ENCODE measurements at places on chromosomes 6 and 20. TPM values are rescaled to one million over a fixed set of nuclear protein-coding genes. Genes with fewer than 3 reads are reported as not detected.

FOXC1 gene
- total RNA-seq, result 1.3 TPM

GRCh38 chr6:80015839-80016435, 11.5 kb downstream of the TTK start:
- no peak for DNase-seq
- H3K27me3 ChIP-seq, result no peaks in the 10 kb centered on the region
- H3K27ac ChIP-seq, result no peak overlapping the region
- H3K4me3 ChIP-seq, result no peak overlapping the region
- no peaks in the 10 kb centered on the region for H3K4me1 ChIP-seq
- H3K36me3 ChIP-seq, result 0 out of 2 replicates have a peak, but pooled peaks cover 1% of the 10 kb centered on the region

DNA sequence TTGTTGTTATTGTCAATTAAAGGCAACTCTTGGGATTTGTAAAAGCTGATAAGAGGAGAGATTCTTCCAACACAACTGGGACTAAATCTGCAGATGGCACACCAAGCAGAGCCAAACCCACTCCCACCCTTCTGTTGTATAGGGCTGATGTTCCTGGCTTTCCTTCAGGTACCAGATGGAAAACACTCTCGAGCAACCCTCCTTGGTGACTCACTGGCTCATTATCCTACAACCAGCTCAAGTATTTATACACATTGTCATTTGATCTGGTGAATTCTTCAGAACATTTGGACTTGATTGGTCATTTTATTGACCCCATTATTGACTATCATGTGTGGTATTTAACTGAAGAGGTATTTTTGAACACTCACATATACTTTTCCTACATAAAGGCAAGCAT, 190.3 kb upstream of the PCSK2 start:
- H3K36me3 ChIP-seq, result no peaks in the 10 kb centered on the region
- no peak overlapping the region for H3K27ac ChIP-seq
- H3K4me1 ChIP-seq, result peaks cover 2% of the 10 kb centered on the region
- no peak overlapping the region for H3K4me3 ChIP-seq
- DNase-seq, result peak; percentile 58
- H3K27me3 ChIP-seq, result peaks cover 7% of the 10 kb centered on the region

DNA sequence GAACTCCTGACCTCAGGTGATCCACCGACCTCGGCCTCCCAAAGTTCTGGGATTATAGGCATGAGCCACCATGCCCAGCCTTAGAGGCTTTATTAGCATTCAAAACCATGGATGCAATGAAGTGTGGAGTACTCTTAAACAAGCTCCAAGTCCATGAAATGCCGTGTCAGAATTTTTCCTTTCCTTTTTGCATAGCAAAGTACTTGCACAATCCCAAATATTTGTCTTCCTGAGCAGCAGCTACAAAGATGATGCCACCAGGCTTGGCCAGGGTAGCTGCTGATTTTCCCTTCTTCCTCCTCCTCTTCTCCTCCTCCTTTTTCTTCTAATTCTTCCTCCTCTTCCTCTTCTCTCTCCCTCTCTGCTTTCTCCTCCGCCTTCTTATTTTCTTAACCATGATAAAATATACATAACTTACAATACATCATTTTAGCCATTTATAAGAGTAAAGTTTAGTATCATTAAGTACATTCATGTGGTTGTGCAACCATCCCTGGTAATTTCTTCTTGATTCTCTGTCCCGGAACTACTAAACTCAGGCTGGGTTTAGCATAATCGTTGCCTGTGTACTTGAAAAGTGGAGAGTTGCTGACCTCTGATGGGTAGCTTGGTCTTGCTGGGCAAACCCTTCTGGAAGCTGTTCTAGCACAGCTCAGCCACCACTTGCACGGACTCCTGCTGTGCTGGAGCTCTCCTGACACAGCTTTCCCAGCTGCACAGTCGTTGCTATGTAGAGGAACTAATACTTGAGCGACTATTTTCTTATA, 20.3 kb downstream of the MUCL3 start:
- H3K27me3 ChIP-seq, result peaks cover 51% of the 10 kb centered on the region
- H3K4me3 ChIP-seq, result no peak overlapping the region
- DNase-seq, result peak; percentile 23
- H3K36me3 ChIP-seq, result no peaks in the 10 kb centered on the region
- H3K4me1 ChIP-seq, result no peaks in the 10 kb centered on the region

- no peak for DNase-seq
- peaks cover 20% of the 10 kb centered on the region for H3K4me1 ChIP-seq
- no peak overlapping the region for H3K4me3 ChIP-seq
- H3K27me3 ChIP-seq, result no peaks in the 10 kb centered on the region
Measured at GRCh38 chr20:43961541-43962471, 47.2 kb downstream of the TOX2 start.

OPRM1 gene
- not detected for total RNA-seq

DNA sequence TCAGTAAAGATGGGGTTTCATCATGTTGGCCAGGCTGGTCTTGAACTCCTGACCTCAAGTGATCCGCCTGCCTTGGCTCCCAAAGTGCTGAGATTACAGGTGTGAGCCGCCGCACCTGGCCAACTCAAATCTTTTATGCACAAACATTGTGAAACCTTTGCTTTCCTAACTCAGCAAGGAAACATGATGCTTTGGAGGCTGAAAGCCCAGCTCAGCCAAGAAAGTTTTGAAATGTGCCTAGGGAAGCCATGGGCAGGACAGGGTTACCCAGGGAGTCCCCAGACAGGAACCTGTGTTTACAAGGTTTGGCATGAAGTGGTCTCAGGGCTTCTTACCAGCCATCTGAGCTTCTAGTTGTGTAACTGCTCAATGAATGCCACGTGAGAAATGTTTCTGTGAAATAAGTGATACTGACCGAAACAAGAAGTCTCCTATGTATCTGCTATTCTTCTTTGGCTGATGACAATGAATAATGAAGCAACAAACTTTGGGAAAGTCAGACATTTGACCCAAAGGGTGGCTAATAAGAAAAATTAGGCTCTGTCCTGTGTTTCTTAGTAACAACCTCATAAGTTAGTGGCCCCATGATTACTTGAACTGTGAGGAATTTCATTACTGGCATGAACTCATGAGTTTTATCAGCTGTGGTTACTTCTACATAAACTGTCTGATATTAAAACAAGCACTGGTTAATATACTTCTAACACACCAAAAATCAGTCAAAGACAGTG, 163.5 kb downstream of the KIF6 start:
- DNase-seq, result no peak
- no peaks in the 10 kb centered on the region for H3K27me3 ChIP-seq
- no peaks in the 10 kb centered on the region for H3K36me3 ChIP-seq
- no peak overlapping the region for H3K4me3 ChIP-seq

DNA sequence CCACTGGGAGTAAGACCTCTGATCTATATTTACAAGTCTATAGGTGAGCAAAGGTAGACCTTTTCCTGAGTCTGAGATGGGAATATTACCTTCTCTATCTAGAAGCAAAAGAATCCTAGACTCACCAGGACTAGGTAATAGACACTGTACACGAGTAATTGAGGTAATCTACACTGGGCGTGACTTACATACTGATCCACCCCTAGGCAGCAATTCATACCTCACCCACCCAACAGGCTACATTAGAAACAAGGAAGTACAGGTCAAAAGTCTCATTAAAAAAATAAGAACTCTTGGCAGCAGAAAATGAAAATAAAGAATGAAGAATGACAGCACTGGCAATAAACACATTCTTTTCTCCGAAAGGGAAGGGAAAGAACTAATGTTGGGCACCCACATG, 7.6 kb downstream of the CSNK2A1 start:
- no peaks in the 10 kb centered on the region for H3K27me3 ChIP-seq
- H3K4me1 ChIP-seq, result peaks cover 3% of the 10 kb centered on the region
- DNase-seq, result no peak
- H3K27ac ChIP-seq, result no peak overlapping the region

EYS gene
- total RNA-seq, result under 0.01 TPM

GRCh38 chr6:149129371-149130077, 188.0 kb upstream of the TAB2 start:
- H3K4me1 ChIP-seq, result peaks cover 6% of the 10 kb centered on the region
- no peaks in the 10 kb centered on the region for H3K36me3 ChIP-seq
- peak; percentile 65 for DNase-seq
- H3K4me3 ChIP-seq, result no peak overlapping the region
- H3K27ac ChIP-seq, result no peak overlapping the region
- peaks cover 5% of the 10 kb centered on the region for H3K27me3 ChIP-seq

DNA sequence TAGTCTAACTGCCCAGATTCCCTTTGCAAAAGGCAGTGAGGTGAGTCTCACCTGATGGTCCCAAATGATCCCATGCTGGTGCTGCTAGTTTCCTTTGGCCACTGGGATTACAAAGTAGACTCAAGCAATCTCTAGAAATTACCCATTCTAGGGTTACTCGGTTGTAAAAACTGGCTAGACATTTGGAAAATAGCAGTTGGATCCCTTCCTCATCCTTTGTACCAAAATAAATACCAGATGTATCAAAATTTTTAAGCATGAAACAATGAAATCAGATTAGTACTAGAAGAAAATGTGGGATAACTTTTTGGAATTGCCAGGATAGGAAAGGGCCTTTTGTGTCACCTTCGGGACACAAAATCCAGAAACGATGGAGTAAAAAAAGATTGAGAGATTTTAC, 112.9 kb upstream of the TOP1 start:
- H3K4me1 ChIP-seq, result no peaks in the 10 kb centered on the region
- H3K36me3 ChIP-seq, result no peaks in the 10 kb centered on the region
- no peak overlapping the region for H3K4me3 ChIP-seq
- H3K27me3 ChIP-seq, result no peaks in the 10 kb centered on the region
- H3K27ac ChIP-seq, result no peak overlapping the region

OR2H1 gene
- total RNA-seq, result not detected

- no peaks in the 10 kb centered on the region for H3K27me3 ChIP-seq
- peaks cover 15% of the 10 kb centered on the region for H3K4me1 ChIP-seq
- DNase-seq, result no peak
- H3K27ac ChIP-seq, result peak overlapping the region; percentile 90
- H3K36me3 ChIP-seq, result no peaks in the 10 kb centered on the region
Measured at GRCh38 chr6:169428532-169428931, 174.9 kb upstream of the THBS2 start.

DNA sequence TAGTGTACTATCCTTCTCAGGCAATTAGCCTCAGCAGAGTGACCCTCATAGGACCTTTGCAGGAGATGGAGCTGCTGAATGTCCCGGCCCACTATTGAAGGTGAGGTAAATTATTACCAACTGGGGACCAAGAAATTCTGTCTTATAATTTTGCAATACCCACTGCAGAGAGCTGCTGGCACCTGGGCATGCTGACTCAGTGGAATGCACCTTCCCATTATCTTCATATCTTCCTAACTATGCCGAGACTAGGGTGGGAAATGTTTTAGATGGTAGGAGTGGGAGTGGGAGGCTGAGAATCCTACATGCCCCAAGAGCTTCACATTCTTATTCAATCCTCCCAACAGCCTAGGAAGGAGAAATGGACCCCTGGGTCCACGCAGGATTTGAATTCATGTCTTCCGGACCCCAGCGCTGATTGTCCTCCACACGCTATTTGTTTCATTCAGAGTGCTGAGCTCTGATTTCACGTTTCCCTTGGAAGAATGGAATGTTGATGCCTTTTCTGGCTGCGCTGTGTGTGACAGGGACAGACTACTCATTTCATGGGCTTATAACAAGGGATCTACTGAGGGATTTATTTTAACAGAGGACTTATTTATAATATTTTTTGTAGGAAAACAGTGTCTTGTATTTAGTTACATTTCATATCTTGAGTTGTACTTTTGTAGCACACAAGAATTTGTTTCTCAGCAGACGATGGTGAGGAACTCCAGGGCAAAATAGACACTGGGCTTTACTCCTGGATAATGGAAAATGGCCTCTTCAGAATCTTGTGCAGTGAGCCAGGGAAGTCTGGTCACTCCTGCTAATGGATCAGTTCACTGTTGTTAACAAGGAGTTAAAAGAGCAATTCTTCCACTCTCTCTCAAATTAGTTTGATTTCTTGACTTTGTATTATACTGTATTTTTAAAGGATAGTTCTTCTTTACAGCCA, 66.4 kb downstream of the FYN start:
- H3K27ac ChIP-seq, result no peak overlapping the region
- H3K4me3 ChIP-seq, result no peak overlapping the region
- no peak for DNase-seq
- H3K27me3 ChIP-seq, result no peaks in the 10 kb centered on the region

DNA sequence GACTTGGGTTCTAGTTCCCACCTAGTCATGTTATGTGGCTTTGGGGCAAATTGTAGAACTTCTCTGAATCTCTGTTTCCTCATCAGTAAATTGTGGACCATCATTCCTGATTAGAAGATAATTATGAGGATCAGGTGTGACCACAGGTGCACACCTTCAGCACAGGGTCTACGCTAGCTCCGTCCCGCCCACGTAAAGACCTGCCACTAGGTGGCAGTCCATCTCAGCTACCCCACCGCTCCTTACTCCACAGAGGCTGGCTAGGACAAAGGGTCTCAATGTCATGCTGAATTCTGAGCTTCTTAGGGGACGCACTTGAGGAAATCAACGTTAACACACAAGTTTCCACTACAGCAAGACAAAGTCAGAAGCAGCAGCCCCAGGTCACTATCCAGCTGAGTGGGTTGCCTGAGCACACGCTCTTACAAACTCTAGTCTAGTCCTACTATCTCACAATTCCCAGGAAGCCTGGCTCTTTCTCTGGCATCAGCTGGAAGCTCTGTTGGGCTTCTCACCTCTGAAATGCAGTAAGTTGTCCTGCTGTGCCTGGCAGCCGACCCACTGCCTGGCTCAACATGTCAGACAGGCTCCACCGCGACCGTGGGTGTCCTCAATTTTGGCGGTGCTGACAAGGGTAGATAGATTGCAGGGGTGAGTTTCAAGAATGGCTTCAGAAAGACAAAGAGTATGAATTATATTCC, 2.0 kb upstream of the PLCG1 start:
- no peak overlapping the region for H3K4me3 ChIP-seq
- no peaks in the 10 kb centered on the region for H3K36me3 ChIP-seq
- H3K27ac ChIP-seq, result no peak overlapping the region
- peak; percentile 14 for DNase-seq
- H3K27me3 ChIP-seq, result no peaks in the 10 kb centered on the region

XKR7 gene
- not detected for total RNA-seq

GRCh38 chr6:72977114-72977513, 248.2 kb downstream of the KHDC1L start:
- H3K27ac ChIP-seq, result no peak overlapping the region
- peaks cover 5% of the 10 kb centered on the region for H3K4me1 ChIP-seq
- no peaks in the 10 kb centered on the region for H3K36me3 ChIP-seq
- H3K27me3 ChIP-seq, result no peaks in the 10 kb centered on the region
- no peak overlapping the region for H3K4me3 ChIP-seq
- DNase-seq, result no peak

Measured in IMR-90 (cell line).